GM12878 (cell line): ENCODE measurements at places on chromosomes 6 and 20. TPM values are rescaled to one million over a fixed set of nuclear protein-coding genes. Genes with fewer than 3 reads are reported as not detected.

The IFT52 gene
- 21.2 and 21.9 TPM in 2 replicates for total RNA-seq

DNA sequence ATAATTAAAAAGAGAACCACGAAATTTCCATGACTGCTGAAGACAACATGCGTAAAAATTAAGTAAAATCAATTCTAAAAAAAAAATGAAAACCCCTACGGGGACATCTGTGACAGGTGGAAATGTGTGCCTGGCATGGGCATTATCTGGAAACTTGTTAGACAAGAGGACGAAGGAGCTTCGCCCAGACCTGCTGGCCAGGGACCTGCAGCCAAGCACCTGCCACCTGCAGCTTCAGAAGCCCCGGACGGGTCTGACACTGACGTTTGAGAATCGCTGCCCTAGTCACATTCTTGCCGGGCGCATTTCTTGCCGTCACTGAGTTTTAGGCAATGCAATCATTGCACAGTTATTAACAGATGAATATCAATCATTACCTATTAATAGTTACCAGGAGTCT lies 140.3 kb downstream of the SMOC2 start:
- no peaks in the 10 kb centered on the region for H3K4me1 ChIP-seq
- H3K4me3 ChIP-seq = no peak overlapping the region
- H3K27ac ChIP-seq = no peak overlapping the region
- no peak for DNase-seq
- H3K27me3 ChIP-seq = no peaks in the 10 kb centered on the region

- no peaks in the 10 kb centered on the region for H3K4me1 ChIP-seq
- H3K27me3 ChIP-seq = no peaks in the 10 kb centered on the region
- H3K36me3 ChIP-seq = no peaks in the 10 kb centered on the region
- no peak for DNase-seq
- no peak overlapping the region for H3K27ac ChIP-seq
Measured at GRCh38 chr6:160330619-160331018, 17.6 kb upstream of the SLC22A3 start.

DNA sequence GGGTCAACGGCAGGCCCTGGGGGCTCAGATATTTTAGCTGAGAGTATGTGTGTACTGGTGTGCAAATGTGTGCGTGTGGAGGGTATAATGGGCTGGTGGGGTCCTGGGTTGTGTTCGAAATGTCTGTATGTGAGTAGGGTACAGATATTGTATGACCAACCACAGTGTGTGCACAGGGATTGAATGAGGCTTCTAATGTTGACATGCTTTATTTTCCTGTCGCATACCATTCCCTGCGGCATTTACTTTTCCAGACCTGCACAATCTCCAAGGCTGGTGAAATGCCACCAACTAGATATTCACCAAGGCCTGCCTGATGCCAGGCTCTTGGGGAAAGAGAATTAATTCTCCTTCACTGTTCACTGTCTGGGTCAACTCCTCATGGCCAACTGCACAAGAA lies 441.4 kb upstream of the SULF2 start:
- no peak for DNase-seq
- H3K4me3 ChIP-seq = no peak overlapping the region
- H3K27me3 ChIP-seq = no peaks in the 10 kb centered on the region

The TBX18 gene
- 0.10 TPM in 1 of 2 replicates, not detected in the other for total RNA-seq

- no peaks in the 10 kb centered on the region for H3K27me3 ChIP-seq
- H3K27ac ChIP-seq = no peak overlapping the region
- H3K36me3 ChIP-seq = peaks cover 8% of the 10 kb centered on the region
- H3K4me1 ChIP-seq = no peaks in the 10 kb centered on the region
- no peak for DNase-seq
- no peak overlapping the region for H3K4me3 ChIP-seq
Measured at GRCh38 chr6:75275067-75275466, 9.5 kb downstream of the TMEM30A start.

The FABP7 gene
- total RNA-seq = not detected in 2 replicates

- H3K36me3 ChIP-seq = no peaks in the 10 kb centered on the region
- DNase-seq = no peak
- H3K4me1 ChIP-seq = no peaks in the 10 kb centered on the region
- H3K27ac ChIP-seq = no peak overlapping the region
- no peak overlapping the region for H3K4me3 ChIP-seq
Measured at GRCh38 chr6:24981386-24981760, 45.6 kb upstream of the RIPOR2 start.

The KAT14 gene
- 15.3 and 16.6 TPM in 2 replicates for total RNA-seq

GRCh38 chr20:61907081-61907891 lies 158.4 kb downstream of the TAF4 start:
- peaks cover 15% of the 10 kb centered on the region for H3K4me1 ChIP-seq
- no peak overlapping the region for H3K4me3 ChIP-seq
- no peaks in the 10 kb centered on the region for H3K36me3 ChIP-seq
- H3K27ac ChIP-seq = no peak overlapping the region

- H3K4me3 ChIP-seq = no peak overlapping the region
- no peaks in the 10 kb centered on the region for H3K4me1 ChIP-seq
- H3K36me3 ChIP-seq = no peaks in the 10 kb centered on the region; the same call in 1 of the 2 replicates
- H3K27ac ChIP-seq = no peak overlapping the region
- H3K27me3 ChIP-seq = no peaks in the 10 kb centered on the region
- no peak for DNase-seq
Measured at GRCh38 chr6:161117942-161118341, 126.4 kb downstream of the MAP3K4 start.

The GPX5 gene
- total RNA-seq = not detected in 2 replicates

GRCh38 chr20:37137547-37137946 lies 41.6 kb upstream of the RPN2 start:
- no peak for DNase-seq
- no peak overlapping the region for H3K27ac ChIP-seq
- no peak overlapping the region for H3K4me3 ChIP-seq
- no peaks in the 10 kb centered on the region for H3K4me1 ChIP-seq
- H3K36me3 ChIP-seq = no peaks in the 10 kb centered on the region
- no peaks in the 10 kb centered on the region for H3K27me3 ChIP-seq

- H3K4me3 ChIP-seq = peak overlapping the region; percentile 55; the same call in 1 of the 2 replicates
- H3K27me3 ChIP-seq = no peaks in the 10 kb centered on the region
- peaks cover 14% of the 10 kb centered on the region for H3K4me1 ChIP-seq
- H3K27ac ChIP-seq = peak overlapping the region; percentile 100
Measured at GRCh38 chr6:6583836-6584235, 4.7 kb upstream of the LY86 start.

The NR2E1 gene
- not detected in 2 replicates for total RNA-seq

The OR2J2 gene
- total RNA-seq = not detected in 2 replicates

GRCh38 chr6:43278524-43279078 lies 19.5 kb upstream of the SLC22A7 start:
- H3K4me1 ChIP-seq = peaks cover 9% of the 10 kb centered on the region; the same call in 1 of the 2 replicates
- no peak overlapping the region for H3K4me3 ChIP-seq
- H3K36me3 ChIP-seq = no peaks in the 10 kb centered on the region

- H3K4me1 ChIP-seq = peaks cover 10% of the 10 kb centered on the region
- no peak for DNase-seq
- H3K4me3 ChIP-seq = no peak overlapping the region
- H3K27me3 ChIP-seq = peaks cover 3% of the 10 kb centered on the region; the same call in 1 of the 2 replicates
- no peaks in the 10 kb centered on the region for H3K36me3 ChIP-seq
Measured at GRCh38 chr6:157219201-157220200, 103.8 kb downstream of the TMEM242 start.

GRCh38 chr6:84645563-84646266 lies 118.7 kb downstream of the TBX18 start:
- no peaks in the 10 kb centered on the region for H3K36me3 ChIP-seq
- H3K4me1 ChIP-seq = no peaks in the 10 kb centered on the region
- H3K27ac ChIP-seq = no peak overlapping the region
- DNase-seq = no peak
- no peaks in the 10 kb centered on the region for H3K27me3 ChIP-seq

GRCh38 chr6:150959166-150959565 lies 93.7 kb downstream of the MTHFD1L start:
- H3K27me3 ChIP-seq = no peaks in the 10 kb centered on the region
- no peak for DNase-seq
- H3K4me1 ChIP-seq = no peaks in the 10 kb centered on the region
- no peak overlapping the region for H3K27ac ChIP-seq
- no peak overlapping the region for H3K4me3 ChIP-seq

The PNPLA1 gene
- total RNA-seq = not detected in 2 replicates

The BPIFB4 gene
- total RNA-seq = not detected in 2 replicates

The SLPI gene
- total RNA-seq = 1.4 TPM in 1 of 2 replicates, not detected in the other

DNA sequence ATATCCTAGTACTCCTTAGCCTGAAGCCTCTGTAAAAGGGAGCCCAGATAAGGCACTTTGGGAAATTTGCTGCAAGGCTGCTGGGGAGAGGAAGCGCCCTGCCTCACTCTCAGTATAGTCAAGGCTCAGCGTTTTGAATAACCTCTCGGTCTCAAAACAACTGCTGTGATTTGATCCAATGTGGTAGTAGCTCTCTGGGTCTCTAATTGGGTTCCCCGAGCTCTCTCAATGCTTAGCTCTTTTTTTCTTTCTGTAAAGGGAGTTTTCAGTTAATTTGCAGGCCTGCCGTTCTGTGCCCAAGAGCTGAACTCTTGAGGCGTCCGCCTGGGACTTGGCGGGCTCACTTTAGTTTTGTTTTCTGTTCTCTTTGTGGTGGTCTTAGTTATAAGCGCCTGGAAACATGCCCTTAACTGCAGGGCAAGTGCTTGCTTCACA lies 41.2 kb downstream of the ZHX3 start:
- no peak overlapping the region for H3K4me3 ChIP-seq
- no peaks in the 10 kb centered on the region for H3K36me3 ChIP-seq
- no peak for DNase-seq
- no peak overlapping the region for H3K27ac ChIP-seq
- no peaks in the 10 kb centered on the region for H3K27me3 ChIP-seq

The TSBP1 gene
- not detected in 2 replicates for total RNA-seq

The RPP40 gene
- 8.1 and 9.1 TPM in 2 replicates for total RNA-seq

GRCh38 chr20:34012330-34012729 lies 18.6 kb downstream of the RALY start:
- H3K27ac ChIP-seq = no peak overlapping the region
- no peaks in the 10 kb centered on the region for H3K27me3 ChIP-seq
- H3K4me1 ChIP-seq = peaks cover 31% of the 10 kb centered on the region
- H3K36me3 ChIP-seq = no peaks in the 10 kb centered on the region; the same call in 1 of the 2 replicates
- no peak for DNase-seq

The MMP24 gene
- not detected in 2 replicates for total RNA-seq

DNA sequence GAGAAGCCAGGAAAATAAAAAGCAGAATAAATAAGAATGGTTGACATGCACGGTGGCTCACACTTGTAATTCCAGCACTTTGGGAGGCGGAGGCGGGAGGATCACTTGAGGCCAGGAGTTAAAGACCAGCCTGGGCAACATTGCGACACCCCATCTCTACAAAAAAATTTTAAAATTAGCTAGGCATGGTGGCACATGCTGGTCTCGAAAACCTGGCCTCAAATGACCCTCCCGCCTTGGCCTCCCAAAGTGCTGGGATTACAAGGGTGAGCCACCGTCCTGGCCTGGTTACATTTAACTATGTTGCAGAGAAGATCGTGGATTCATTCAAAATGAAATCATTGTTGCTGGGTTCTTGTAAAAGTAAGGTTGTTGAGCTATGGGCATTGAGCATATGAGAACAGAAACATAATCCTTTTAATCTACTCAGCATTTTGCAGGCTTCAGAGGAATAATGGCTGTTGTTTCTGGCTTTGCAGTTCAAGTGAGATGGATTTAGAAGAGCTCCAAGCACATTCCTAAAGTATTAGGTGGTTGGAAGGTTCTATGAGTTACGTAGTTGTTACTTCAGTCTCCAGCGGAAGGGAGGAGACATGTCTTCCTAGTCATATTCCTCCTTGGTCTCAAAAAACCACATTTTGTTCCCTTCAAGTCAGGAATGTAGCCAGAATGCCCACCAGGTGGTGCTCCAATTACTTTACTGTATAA lies 45.6 kb upstream of the RAB23 start:
- no peaks in the 10 kb centered on the region for H3K36me3 ChIP-seq
- no peak overlapping the region for H3K4me3 ChIP-seq
- H3K27ac ChIP-seq = no peak overlapping the region
- H3K27me3 ChIP-seq = no peaks in the 10 kb centered on the region
- no peaks in the 10 kb centered on the region for H3K4me1 ChIP-seq

GRCh38 chr20:50439539-50440453 lies 70.4 kb upstream of the PTPN1 start:
- H3K36me3 ChIP-seq = no peaks in the 10 kb centered on the region
- H3K27ac ChIP-seq = no peak overlapping the region
- peaks cover 14% of the 10 kb centered on the region for H3K4me1 ChIP-seq
- no peaks in the 10 kb centered on the region for H3K27me3 ChIP-seq
- no peak overlapping the region for H3K4me3 ChIP-seq
- DNase-seq = no peak

GRCh38 chr20:10562899-10563298 lies 110.9 kb downstream of the JAG1 start:
- no peak overlapping the region for H3K4me3 ChIP-seq
- peaks cover 14% of the 10 kb centered on the region; the same call in 1 of the 2 replicates for H3K4me1 ChIP-seq
- no peak for DNase-seq
- H3K27ac ChIP-seq = no peak overlapping the region
- H3K36me3 ChIP-seq = peaks cover 2% of the 10 kb centered on the region; the same call in 1 of the 2 replicates

DNA sequence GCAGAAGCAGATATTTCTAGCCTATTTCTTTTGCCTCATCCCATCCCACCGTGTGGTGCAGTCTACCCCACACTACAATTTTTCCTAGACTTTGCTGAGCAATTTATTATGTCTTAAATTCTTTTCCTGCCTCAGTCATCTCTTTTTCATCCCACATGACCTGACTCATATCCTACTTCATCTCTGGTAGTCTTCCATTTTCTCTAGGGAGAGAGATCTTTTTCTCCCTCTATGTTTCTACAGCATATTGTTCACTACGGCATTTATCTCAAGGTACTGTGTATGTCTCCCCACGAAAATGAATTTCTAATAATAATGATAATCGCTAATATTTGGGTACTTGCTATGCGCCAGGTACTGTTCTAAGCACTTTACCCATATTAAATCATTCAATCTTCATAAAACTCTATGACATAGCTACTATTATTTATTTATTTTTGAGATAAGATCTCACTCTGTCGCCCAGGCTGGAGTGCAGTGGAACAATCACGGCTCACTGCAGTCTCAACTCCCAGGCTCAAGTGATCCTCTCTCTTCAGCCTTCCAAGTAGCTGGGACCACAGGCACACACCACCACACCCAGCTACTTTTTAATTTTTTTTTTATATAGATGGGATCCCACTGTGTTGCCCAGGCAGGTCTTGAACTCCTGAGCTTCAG lies 15.6 kb downstream of the PDSS2 start:
- no peaks in the 10 kb centered on the region for H3K4me1 ChIP-seq
- H3K36me3 ChIP-seq = 0 out of 2 replicates have a peak, but pooled peaks cover 2% of the 10 kb centered on the region
- no peak for DNase-seq
- H3K4me3 ChIP-seq = no peak overlapping the region
- no peak overlapping the region for H3K27ac ChIP-seq
- H3K27me3 ChIP-seq = no peaks in the 10 kb centered on the region

DNA sequence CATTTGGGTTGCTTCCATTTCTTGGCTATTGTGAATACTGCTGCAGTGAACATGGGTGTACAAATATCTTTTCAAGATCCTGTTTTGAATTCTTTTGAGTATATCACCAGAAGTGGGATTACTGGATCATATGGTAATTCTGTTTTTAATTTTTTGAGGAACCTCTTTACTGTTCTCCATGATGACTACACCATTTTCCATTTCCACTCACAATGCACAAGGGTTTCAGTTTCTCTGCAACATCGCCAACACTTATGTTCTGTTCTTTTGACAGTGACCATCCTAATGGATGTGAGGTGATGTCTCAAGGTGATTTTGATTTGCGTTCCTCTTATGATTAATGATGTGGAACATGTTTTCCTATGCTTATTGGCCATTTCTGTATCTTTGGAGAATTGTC lies 214.4 kb upstream of the ZFP64 start:
- no peaks in the 10 kb centered on the region for H3K27me3 ChIP-seq
- H3K36me3 ChIP-seq = no peaks in the 10 kb centered on the region
- H3K4me3 ChIP-seq = no peak overlapping the region
